ENCODE measurements at places on chromosomes 3 and 15.

GRCh38 chr3:37580237-37580636 is 281.4 kb upstream of the CTDSPL start:
- no peak for DNase-seq

DNA sequence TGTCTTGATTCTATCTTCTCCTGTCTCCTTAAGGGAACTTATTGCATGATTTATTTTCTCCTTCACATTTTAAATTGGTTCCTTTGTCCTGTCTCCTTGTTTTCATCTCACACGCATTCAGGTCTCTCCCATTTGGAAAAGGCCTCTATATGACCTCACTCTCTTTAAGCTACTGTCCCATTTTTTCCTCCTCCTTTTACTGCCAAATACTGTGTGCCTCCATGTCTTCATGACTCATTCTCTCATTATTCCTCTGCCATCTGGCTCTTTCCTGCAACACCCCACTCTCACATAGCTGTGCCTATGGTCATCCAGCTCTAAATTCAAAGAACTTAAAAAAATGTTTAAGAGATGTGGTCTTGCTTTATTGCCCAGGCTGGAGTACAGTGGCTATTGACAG is 48.0 kb downstream of the TYRO3 start:
- DNase-seq = no peak

DNA sequence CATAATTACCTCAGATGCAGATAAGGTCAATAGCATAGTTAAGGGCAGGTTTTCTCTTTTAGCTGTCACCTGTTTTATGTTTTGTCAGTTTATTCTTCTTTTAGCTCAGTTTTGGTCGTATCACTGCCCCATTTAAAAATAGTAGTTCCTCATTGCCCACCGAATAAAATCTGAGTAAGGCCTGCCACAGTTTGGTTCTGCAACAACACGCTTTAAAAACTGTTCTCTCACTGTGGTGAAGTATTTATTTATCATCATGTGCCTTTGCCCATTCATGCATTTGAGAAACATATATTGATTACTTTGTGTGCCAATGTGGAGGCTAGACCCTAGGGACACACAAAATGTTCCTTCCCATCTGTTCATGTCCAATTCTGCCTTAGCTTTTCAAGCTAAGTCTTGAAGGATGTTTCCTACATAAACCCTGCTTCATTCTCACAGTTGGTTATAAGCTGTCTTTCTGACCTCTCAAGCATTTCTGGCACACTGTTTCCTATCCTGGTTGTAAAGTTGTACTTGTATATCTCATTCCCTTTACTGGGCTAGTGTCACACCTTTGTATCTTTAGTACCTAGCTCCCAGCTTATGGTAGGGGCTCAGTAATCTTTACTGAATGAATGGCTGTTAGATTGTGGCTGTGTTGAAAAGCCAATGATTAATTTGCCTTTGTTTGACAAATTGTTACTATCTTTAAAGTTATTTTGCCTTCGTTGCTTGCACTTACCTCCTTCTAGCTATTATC is 23.9 kb downstream of the AKAP13 start:
- no peak for DNase-seq

- no peak for DNase-seq
Measured at GRCh38 chr3:147900851-147901250, 491.7 kb downstream of the ZIC1 start.

GRCh38 chr3:108130701-108131474 is 40.1 kb upstream of the CD47 start:
- DNase-seq = no peak

DNA sequence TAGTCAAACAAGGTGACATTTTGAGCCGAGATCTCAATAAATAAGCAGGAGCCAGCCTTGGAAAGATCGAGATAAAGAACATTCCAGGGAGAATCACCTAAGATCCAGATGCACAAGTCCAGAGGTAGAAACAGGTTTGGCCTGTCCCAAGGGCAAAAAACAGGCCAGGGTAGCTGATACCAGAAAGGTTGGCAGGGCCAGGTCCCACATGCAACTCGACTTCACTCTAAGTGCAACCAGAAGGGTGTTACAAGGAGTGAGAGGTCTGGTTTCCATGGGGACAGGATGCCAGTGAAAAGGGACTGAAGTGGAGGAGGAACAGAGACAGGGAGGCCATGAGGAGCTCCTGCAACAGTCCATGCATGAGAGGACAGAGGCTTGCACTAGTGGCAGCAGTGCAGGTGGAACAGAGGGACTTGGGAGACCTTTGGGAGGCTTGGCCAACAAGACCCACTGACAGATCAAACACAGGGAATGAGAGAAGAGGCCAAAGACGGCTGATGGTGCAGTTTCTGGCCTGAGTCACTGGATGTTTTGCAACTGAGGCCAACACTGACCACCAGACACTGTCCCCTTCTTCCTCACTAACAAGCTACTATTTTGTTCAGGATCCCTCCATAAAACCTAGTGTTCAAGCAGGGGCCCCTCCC is 5.2 kb downstream of the TPRA1 start:
- no peak for DNase-seq

DNA sequence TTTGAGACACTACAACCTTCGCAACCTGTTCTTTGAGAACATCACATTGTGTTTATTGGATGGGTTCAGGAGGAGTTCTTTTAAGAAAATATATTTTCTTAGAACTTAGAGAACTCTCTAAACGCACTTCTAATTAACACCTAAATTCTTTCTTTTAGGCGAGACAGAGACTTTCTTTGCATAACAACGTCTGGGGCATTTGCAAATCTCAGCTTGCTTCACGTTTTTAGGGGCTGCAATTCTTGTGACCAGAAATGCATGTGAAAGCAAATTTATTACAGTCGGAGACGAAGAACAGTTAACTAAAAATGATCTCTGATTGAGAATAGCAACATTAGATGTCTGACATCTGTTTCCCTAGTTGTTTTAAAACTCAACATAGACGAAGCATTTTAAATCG is 568.3 kb upstream of the ZNF717 start:
- DNase-seq = no peak

DNA sequence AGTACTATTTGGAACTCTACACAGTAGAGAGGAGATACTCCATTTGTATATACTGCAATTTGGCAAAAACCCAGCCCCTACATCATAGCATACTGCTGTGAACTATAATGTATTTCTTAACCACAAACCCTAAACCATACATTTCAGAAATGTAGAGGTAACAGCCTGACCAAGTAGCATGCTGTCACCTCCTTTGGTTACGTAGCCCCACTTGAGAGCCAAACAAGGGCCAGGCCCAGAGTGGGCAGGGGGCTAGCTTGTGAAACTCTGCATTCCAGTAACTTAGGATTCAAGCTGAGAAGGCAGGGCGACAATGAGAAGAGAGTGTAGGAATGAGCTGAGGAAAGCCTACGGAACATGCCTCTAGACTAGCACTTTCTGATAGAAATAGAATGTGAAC is 135.8 kb downstream of the GREM1 start:
- no peak for DNase-seq

DNA sequence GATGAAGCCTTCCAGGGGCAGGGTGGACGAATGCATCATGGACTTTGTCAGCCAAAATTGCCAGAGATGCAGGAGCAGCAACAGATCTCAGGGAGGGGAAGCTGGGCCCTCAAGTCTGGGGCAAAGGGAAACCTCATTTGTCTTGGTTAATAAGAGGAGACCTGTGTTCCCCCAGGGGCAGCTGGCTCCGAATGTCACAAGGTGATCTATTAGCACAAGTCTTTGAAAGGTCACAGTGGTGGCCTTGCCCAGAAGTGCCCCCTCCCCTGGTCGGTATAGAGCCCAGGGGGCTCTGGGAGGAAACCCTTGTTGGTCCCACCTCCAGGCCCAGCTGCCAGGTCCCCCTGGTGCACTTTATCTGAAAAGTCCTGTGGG is 46.2 kb downstream of the ABTB1 start:
- DNase-seq = no peak

DNA sequence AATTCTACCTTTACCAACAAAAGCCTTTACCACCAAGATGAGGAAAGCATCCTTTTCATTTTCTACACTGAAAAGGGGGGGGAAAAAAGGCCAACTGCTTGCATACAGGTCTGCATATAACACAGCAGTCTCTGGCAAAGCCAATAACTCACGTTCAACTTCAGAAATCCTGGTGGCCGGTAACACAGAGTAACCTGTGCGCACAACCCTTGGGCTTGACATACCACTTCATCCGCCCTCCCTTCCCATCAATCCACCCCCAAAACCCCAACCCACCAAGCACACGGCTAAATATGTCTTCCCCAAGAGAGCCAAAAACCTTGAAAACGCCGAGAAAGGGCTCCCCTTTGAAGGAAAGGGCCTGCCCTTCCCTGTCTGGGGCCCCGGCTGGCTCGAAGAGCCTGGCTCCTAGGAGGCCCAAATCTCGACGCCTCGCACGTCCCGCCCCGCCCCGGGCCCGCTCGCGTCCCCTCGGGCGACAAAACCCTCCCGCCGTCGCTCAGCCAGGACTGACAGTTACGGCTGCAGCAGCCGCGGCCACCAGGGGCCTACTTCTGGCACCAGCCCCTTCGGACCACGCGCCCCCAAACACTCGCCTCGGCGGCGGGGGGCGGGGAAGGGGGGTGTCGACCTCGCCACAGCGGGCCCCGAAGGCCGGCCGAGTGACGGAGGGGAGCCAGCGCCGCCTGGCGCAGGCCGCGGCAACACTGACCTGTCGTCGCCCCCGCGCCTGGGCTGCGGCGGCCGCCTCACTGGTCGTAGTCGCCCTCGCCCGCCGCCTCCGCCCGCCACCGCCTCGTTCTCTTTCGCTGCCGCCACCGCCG is 835 bp downstream of the UBE3A start:
- DNase-seq = peak; percentile 42

- DNase-seq = no peak
Measured at GRCh38 chr15:74108111-74108510, 22.3 kb upstream of the ISLR2 start.

DNA sequence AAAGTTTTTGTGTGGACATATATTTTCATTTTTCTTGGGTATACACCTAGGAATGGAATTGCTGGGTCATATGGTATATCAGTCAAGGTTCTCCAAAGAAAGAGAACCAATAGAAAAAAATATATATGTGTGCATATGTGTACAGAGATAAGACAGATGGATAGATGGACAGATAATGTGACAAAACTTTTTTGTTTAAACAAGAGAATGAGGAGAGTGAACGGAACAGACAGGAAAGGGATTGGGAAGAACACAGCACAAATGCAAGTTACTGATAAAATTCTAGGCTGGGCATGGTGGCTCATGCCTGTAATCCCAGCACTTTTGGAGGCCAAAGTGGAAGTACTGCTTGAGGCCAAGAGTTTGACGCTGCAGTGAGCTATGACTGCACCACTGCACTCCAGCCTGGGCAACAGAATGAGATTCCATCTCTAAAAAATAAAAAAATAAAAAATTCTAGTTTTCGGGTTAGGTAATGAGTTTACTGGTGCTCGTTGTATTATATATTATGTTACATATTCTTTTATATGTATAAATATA is 50.0 kb downstream of the HSPBAP1 start:
- no peak for DNase-seq

DNA sequence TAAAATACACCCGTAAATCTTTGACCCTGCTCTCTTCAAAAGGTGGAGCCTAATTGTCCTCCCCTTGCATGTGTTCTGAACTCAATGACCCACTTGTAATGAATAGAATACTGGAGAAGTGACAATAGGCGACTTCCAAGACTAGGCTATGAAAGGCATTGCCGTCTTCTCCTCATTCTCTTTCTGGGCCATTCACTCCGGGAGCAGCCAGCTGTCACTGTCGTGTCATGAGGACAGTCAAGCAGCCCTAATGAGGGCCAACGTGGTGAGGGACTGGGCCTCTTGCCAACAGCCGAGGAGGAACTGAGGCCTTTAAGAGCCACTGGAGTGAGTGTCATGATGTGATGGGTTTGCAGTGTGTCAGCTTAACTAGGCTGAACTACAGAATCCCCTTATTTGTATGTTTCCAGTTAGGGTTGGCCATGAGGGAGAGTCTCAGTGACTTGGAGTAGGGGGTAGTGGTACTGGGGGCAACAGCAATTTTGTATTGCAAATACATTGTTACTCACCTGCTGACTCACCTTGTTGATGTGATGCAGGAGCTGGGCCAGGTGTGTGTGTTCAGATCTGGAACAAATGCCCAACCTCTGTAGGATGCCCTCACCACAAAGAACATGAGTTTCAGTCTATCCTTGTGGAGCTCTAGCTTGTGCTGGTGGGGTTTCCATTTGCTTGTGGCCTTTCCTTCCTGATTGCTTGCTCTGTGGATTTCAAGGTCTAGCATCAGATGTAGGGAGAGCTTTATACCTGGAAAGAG is 188.5 kb upstream of the PROK2 start:
- no peak for DNase-seq

DNA sequence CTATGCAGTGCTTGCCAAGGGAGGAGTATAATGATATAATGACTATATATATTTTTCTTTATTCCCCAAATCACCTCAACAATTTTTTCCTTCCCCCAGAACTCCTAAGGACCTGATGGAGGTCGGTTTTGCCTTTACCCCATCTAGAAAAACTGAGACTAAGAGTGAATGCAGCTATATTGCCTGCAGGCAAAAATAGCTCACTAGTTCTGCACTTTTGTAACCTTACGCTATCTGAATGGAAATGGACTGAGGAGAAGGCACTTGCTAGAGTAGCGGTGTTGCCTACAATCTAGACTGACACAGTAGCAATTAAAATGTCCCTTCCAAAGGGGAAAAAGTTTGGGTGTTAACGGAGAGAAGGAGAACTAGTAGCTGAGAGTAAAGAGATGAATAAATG is 379.5 kb upstream of the SEMA6D start:
- no peak for DNase-seq

DNA sequence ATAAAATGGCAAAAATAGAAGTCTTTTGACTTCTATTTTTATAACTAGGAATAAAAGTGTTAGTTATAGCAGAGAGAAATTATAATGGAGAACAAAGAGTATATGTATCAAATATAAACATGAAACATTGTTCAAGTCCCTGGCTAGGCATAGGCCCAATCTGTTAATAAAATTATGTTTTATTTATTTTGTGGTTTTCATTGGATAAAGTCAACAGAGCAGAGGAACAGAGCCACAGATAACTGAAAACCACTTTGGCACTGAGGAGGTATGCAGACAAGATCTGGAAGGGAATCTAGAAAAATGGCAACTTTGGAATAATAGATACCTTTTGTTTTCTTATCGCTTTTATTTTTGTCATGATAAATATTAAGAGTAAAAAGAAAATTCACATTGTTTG is 50.4 kb upstream of the ICE2 start:
- no peak for DNase-seq

GRCh38 chr3:84141571-84141970 is 817.2 kb upstream of the CADM2 start:
- DNase-seq = no peak

- no peak for DNase-seq
Measured at GRCh38 chr15:74123131-74123429, 7.3 kb upstream of the ISLR2 start.

Measured in stimulated activated CD8-positive, alpha-beta memory T cell treated with anti-CD3 and anti-CD28 coated beads, Interleukin-4, amount 100 ng/mL, for 24 hours (primary cell).